ENCODE measurements at places on chromosomes 4 and X.

GRCh38 chrX:56572975-56573374 is 9.5 kb downstream of the UBQLN2 start:
- no peak for DNase-seq

DNA sequence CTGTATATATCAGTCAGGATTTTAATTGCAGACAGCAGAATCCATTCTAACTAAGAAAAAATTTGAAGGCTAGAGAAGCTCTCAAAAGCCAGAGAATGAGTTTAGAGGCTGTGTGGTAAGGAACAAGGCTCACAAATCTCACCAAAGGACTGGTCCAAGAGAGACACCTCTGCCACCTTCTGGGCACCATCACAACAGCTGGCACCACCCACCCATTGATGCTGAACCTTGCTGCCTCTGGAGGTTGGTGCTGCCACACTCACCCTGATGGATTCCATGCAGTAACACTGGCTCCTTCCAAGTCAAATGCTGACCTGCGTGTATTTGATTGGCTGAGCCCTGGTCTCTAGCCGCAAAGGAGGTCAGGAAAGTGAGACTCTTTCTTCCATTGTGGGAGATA is 100.8 kb downstream of the BEND2 start:
- no peak for DNase-seq

DNA sequence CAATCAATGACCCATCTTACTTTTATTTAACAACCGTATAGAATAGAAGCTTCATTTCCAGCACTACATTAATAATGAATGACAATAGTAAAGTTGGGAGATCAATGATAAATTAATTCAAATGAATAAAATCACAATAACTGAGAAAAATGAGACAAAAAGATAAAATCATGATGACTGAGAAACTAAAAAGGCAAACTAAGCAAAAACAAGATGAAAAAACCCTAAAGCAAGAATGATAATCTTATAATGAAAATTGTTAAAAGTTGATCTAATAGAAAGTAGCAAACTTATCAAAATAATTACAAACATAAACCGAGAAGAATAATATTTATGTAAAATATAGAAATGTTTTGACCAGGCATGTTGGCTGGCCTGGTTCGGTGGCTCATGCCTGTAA is 130.4 kb upstream of the INPP4B start:
- DNase-seq: no peak

DNA sequence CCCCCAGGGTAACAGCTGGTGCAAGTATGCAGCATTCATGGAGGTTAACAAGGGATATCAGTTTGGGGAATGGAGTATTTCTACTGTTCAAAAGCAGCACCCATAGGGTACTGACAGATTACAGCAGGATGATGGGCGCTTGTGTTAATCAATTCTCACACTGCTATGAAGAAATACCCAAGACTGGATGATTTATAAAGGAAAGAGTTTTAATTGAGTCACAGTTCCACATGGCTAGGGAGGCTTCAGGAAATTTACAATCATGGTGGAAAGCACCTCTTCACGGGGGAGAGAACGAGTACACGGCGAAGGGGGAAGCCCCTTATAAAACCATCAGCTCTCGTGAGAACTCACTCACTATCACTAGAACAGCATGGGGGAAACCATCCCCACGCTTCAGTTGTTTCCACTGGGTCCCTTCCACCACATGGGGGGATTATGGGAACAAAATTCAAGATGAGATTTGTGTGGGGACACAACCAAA is 64.1 kb downstream of the TNIP2 start:
- DNase-seq: no peak

GRCh38 chr4:52098618-52099017 is 47.5 kb downstream of the SPATA18 start:
- DNase-seq: no peak

DNA sequence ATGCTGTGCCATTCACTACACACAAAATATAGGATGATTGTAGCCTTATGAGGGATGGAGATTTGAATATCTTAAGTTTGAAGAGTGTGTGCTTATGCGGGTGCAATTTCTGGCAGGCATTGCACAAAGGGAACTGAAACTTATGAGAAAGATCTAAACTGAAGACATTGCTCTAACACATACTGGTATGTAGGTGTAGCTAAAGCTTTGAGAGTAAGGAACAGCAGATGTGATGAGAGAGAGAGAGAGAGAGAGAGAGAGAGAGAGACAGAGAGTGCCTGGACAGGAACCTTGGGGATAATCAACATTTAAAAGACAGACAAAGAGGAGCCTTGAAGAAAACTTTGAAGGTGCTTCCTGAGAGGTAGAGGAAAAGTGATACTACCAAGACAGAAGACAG is 379.7 kb downstream of the SPRY1 start:
- no peak for DNase-seq

DNA sequence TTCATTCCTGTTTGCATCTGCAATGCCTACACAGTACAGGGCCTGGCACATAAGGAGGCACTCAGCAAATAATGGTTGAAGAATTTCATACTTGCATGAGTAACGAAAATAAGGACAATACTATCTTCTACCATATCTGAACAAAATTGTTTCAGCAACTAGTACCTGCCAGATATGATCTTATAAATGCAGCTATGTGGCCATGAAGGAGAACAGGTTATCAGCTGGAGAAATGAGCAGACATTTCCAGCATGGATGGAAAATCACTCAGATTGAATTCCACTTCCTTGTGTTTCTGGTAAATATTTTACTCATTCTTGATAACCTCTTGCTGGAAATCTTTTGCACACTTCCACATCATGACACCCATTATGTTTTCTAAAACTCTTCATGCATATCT is 204.0 kb downstream of the ADAMTS3 start:
- DNase-seq: no peak

DNA sequence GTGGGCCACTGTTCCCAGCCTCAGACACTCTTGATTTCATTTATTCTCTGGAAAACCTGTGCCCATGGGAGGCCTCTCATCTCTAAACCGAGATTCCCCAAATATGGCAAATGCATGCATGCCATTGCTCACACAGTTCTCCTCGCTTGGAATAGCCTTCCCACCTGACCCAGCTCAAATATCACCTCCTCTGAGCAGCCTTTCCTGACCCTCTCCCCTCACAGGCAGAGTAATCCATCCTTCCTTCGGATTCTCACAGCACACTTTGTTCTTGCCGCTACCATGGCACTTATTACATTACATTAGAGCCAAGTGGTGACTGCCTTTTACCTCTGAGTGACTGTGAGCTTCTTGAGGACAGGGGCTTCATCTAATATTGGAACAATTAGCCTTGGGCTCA is 209.5 kb downstream of the HS6ST2 start:
- DNase-seq: no peak

Data from fibroblast of skin of scalp (primary cell).